ENCODE measurements at places on chromosomes 12 and 14. TPM values are rescaled to one million over a fixed set of nuclear protein-coding genes. Genes with fewer than 3 reads are reported as not detected.
A peak's percentile ranks its signal among the peaks of the same experiment; 100 is the strongest.

- DNase-seq = no peak
- no peaks in the 10 kb centered on the region for H3K36me3 ChIP-seq
- no peaks in the 10 kb centered on the region for H3K27me3 ChIP-seq
- peaks cover 6% of the 10 kb centered on the region for H3K4me1 ChIP-seq
- no peak overlapping the region for H3K4me3 ChIP-seq
- no peak overlapping the region for H3K27ac ChIP-seq
Measured at GRCh38 chr12:75711271-75711670, 199.9 kb upstream of the KRR1 start.

TSPAN19 gene
- not detected for total RNA-seq

PTPRB gene
- 49.5 TPM for total RNA-seq

DEPDC4 gene
- not detected for total RNA-seq

- H3K27me3 ChIP-seq = no peaks in the 10 kb centered on the region
- no peak for DNase-seq
- no peak overlapping the region for H3K27ac ChIP-seq
- no peak overlapping the region for H3K4me3 ChIP-seq
- peaks cover 1% of the 10 kb centered on the region for H3K4me1 ChIP-seq
- H3K36me3 ChIP-seq = no peaks in the 10 kb centered on the region
Measured at GRCh38 chr12:101823891-101824290, 6.9 kb downstream of the GNPTAB start.

DNA sequence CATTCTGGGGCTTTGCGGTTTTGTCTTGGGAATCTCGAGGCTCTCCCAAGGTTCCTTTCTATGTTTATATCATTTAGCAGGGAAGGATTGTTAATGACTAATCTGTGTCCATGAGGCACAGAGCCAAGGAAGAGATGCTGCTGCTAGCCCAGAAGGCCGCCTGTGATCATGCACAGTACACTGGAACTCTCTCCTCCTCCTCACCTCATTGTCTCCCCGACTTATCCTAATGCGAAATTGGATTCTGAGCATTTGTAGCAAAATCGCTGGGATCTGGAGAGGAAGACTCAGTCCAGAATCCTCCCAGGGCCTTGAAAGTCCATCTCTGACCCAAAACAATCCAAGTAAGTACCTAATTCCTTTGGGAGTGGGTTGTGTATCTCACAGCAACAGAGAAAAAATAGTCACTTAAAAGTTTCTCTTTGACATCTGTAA, at the start of gene NR1H4:
TSS of gene NR1H4 (plus strand) at position 151 of the 435 bp plus-strand sequence. CDS start 19,458 bp downstream, outside the sequence.
- no peak within 1 kb of the TSS for H3K4me3 ChIP-seq
- no peak for DNase-seq
- no peaks in the 10 kb centered on the region for H3K27me3 ChIP-seq
- H3K36me3 ChIP-seq = no peaks in the 10 kb centered on the region

GRCh38 chr14:55356913-55357312, 54.7 kb downstream of the ATG14 start:
- no peak overlapping the region for H3K27ac ChIP-seq
- H3K36me3 ChIP-seq = peaks cover 14% of the 10 kb centered on the region
- H3K4me3 ChIP-seq = no peak overlapping the region
- no peak for DNase-seq
- no peaks in the 10 kb centered on the region for H3K4me1 ChIP-seq

OR4E2 gene
- total RNA-seq = not detected

GRCh38 chr14:58747181-58747580, 109.4 kb downstream of the DACT1 start:
- no peaks in the 10 kb centered on the region for H3K27me3 ChIP-seq
- H3K27ac ChIP-seq = no peak overlapping the region
- peaks cover 5% of the 10 kb centered on the region for H3K4me1 ChIP-seq
- no peak overlapping the region for H3K4me3 ChIP-seq
- DNase-seq = peak; percentile 25

DNA sequence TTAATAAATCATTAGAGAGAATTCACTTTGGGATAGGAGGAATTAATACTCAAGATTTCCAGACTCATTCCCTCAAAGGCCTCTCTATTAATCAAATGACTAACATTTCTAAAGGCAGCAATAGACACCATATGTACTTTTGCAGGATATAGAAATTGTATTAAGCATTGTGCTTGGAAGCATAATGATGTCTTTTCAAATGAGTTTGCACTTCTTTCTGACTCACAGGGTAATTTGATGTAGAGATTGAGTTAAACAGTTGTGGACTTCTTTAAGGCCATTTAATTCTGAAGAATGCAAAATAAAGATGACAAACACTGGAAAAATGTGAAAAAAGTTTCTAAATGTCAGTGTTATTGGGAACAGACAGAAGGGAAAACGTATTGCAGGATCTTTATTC, 63.4 kb upstream of the CSRP2 start:
- no peaks in the 10 kb centered on the region for H3K36me3 ChIP-seq
- no peak overlapping the region for H3K27ac ChIP-seq
- DNase-seq = no peak
- H3K4me3 ChIP-seq = no peak overlapping the region

DNA sequence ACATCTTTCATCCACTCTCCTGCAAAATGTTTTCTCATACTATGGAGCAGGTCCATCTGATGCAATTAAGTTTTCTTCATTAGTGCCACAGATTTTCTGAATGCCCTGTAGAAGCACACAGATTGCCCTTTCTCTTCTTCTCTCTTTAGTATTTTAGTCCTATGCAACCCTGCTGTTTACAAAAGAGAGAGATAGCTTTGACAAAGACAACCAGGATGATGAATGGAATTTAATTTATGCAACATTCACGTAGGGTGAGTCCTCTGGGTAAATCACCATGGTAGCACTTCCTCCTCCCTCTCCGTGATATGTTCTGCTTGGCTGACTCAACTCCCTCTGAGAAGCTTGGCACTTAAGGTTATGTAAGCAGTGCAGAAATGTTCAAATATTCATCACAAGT, 400.9 kb upstream of the PDE3A start:
- DNase-seq = peak; percentile 76
- no peaks in the 10 kb centered on the region for H3K36me3 ChIP-seq
- no peaks in the 10 kb centered on the region for H3K4me1 ChIP-seq
- no peaks in the 10 kb centered on the region for H3K27me3 ChIP-seq
- H3K4me3 ChIP-seq = no peak overlapping the region
- peak overlapping the region; percentile 51 for H3K27ac ChIP-seq

- no peaks in the 10 kb centered on the region for H3K4me1 ChIP-seq
- H3K36me3 ChIP-seq = no peaks in the 10 kb centered on the region
- no peak overlapping the region for H3K4me3 ChIP-seq
- no peaks in the 10 kb centered on the region for H3K27me3 ChIP-seq
Measured at GRCh38 chr14:22460461-22461195, 128.4 kb downstream of the DAD1 start.

POTEG gene
- total RNA-seq = not detected

B4GALNT3 gene
- 10.4 TPM for total RNA-seq

DNA sequence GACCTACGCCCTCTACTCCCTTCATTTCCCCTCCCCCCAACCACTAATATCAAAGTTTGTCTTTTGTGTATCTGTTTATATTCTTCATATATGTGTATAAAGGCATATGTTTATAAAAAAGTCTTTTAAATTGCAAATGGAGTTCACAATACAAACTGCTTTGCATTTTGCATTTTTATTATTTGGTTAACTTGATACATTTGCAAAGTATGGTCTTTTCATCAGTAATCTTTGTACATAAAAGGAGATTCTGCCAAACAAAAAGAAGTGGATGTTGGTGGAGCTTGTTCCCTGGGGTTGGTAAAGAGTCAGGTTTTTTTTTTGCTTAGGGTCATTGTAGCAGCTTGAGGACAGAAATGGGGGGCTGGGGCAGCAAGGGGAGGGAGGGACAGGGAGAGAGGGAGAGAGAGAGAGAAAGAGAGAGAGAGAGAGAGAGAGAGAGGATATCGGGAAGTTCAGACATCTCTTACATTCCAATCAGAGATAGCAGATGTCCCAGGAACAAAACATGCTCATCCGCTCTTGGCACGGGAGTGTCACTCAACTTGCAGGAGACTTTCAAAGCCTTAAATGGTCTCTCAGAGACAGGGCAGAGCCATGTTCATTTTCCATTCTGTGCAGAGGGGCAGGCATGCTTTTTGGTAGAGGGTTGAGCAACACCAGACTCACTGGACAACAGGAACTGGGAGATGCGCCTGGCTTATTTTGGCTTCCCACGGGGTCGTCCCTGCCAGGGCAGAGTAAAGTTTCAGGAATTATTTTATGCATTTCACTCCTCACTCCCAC, 44.8 kb upstream of the TBX5 start:
- no peak overlapping the region for H3K4me3 ChIP-seq
- H3K36me3 ChIP-seq = no peaks in the 10 kb centered on the region
- no peak for DNase-seq
- H3K27me3 ChIP-seq = peaks cover 14% of the 10 kb centered on the region
- H3K27ac ChIP-seq = no peak overlapping the region
- no peaks in the 10 kb centered on the region for H3K4me1 ChIP-seq

DNA sequence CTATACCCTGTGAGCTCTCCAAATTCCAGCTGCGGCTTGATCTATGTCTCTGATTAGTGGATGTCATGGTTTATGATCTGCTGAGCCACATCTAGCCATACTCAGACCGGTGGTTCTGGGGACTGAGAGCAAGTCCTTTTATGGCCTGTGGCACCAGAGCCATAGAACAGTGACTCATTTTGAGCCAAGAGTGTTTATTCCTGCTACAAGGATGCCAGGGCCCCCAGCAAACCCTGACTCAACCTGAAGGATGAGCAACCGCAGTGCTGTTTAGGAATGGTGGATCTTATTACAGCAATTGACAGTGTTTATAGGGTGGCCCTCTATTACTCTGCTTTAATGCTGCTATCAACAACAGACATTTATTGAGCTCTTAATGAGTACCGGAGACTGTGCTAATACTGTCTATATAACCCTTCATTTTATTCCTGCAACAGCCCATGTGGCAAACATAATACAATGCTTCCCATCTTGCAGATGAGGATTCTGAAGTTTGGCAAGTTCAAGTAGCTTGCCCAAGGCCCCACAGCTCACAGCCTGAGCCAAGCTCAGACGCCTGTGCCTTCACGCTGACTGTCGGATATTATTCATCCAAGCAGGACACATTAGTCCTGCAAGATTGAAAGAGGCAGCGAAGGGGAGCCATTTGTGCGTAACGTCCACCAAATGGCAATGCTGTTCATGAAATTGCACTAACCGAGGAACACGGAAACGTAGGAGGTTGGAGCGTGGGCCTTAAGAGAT, 273.6 kb upstream of the PWP1 start:
- no peaks in the 10 kb centered on the region for H3K4me1 ChIP-seq
- H3K27me3 ChIP-seq = no peaks in the 10 kb centered on the region
- peak; percentile 21 for DNase-seq
- no peak overlapping the region for H3K4me3 ChIP-seq

GRCh38 chr14:85038526-85039352, 491.2 kb upstream of the FLRT2 start:
- no peaks in the 10 kb centered on the region for H3K4me1 ChIP-seq
- DNase-seq = no peak
- H3K27me3 ChIP-seq = no peaks in the 10 kb centered on the region

GRCh38 chr12:113306382-113306781, 28.5 kb downstream of the SLC8B1 start:
- no peaks in the 10 kb centered on the region for H3K27me3 ChIP-seq
- no peaks in the 10 kb centered on the region for H3K4me1 ChIP-seq
- DNase-seq = no peak
- H3K27ac ChIP-seq = no peak overlapping the region
- H3K36me3 ChIP-seq = peaks cover 68% of the 10 kb centered on the region
- H3K4me3 ChIP-seq = no peak overlapping the region

- peak overlapping the region; percentile 65 for H3K27ac ChIP-seq
- peak overlapping the region; percentile 98 for H3K4me3 ChIP-seq
- no peak for DNase-seq
- no peaks in the 10 kb centered on the region for H3K4me1 ChIP-seq
- H3K36me3 ChIP-seq = no peaks in the 10 kb centered on the region
Measured at GRCh38 chr12:24562771-24563431, 386.0 kb downstream of the BCAT1 start.

GRCh38 chr14:96754162-96754844, 42.9 kb upstream of the VRK1 start:
- H3K4me1 ChIP-seq = no peaks in the 10 kb centered on the region
- H3K4me3 ChIP-seq = no peak overlapping the region

DNA sequence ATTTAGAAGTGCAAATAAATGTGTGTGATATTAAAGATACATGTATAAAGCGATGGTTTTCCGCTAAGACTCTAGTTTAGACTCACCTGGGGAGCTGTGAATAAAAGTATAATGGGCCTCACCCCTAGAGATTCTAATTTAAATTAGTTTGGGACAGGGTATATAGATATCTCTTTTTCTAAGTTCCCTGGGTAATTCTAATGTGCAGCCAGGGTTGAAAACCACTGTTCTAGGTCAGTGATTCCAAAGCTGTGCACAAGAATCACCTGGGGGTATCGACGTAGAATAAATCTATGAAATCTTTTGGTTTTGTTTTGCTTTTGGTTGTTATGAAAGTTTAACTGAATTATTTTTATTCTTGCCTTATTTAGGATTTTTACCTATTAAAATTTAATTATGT, 302.1 kb downstream of the KCNH5 start:
- no peak overlapping the region for H3K4me3 ChIP-seq
- H3K27ac ChIP-seq = no peak overlapping the region
- no peak for DNase-seq
- no peaks in the 10 kb centered on the region for H3K36me3 ChIP-seq
- no peaks in the 10 kb centered on the region for H3K4me1 ChIP-seq

STXBP6 gene
- 0.21 TPM for total RNA-seq

GRCh38 chr12:74391283-74391682, 146.4 kb upstream of the ATXN7L3B start:
- no peaks in the 10 kb centered on the region for H3K4me1 ChIP-seq
- H3K4me3 ChIP-seq = no peak overlapping the region
- no peak overlapping the region for H3K27ac ChIP-seq
- H3K36me3 ChIP-seq = no peaks in the 10 kb centered on the region

DNA sequence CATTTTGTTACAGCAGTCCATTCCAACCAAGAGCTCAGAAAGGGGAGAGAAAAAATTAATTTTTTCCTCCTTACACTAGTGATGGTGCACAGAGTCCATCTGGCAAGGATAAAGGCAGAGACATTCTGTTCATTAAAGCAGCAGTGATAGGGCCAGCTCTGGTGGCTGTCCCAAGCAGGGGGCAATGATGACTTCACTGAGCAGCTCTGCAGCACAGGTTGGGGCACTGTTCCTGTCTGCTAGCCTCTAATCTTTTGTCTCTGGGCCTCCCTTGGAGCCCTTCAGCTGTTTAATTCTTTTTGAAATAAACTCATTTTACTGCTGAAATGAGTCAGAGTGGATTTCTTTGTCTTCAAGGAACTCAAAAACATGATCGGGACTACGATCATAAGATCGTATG, 200.9 kb upstream of the PLXNC1 start:
- H3K27ac ChIP-seq = no peak overlapping the region
- no peak overlapping the region for H3K4me3 ChIP-seq
- no peak for DNase-seq
- peaks cover 6% of the 10 kb centered on the region for H3K4me1 ChIP-seq

- H3K27ac ChIP-seq = no peak overlapping the region
- no peaks in the 10 kb centered on the region for H3K27me3 ChIP-seq
Measured at GRCh38 chr12:61384511-61384910, 875.7 kb upstream of the USP15 start.

GRCh38 chr14:71555654-71556559, 376.3 kb upstream of the RGS6 start:
- no peak overlapping the region for H3K4me3 ChIP-seq
- H3K4me1 ChIP-seq = peaks cover 6% of the 10 kb centered on the region
- no peaks in the 10 kb centered on the region for H3K36me3 ChIP-seq
- H3K27ac ChIP-seq = peak overlapping the region; percentile 32
- H3K27me3 ChIP-seq = no peaks in the 10 kb centered on the region
- no peak for DNase-seq
